ENCODE measurements at places on chromosomes 1 and 21.

DNA sequence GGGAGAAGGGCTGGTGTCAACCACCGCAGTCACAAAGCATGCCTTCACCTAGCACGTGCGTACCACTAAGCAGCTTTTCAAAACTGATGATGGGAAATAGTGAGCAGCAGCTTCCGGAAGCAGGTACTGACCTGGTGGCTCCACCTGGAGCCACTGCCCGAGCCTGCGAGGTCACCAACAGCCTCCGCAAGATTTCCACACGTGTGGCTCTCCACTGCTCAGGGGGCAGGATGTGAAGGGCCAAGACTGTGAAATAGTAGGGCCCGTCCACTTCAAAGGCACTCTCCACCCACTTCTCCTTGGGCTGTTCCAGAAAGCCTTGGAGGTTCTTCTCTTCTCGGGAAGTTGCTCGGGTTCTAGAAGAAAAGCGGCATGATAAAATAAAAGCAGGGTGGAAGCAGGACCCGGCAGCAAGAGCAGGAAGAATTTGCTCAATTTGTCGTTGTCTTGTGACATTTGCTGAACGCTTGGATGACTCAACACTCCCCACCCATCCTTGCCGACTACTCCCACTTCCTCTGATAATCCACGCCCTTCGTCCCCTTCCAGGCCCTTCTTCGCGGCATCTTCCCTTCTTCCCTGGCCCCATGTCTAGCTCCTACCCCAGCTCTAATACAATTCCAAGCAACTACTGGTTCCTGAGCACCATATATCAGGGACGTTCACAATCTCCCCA lies 124.9 kb upstream of the IFFO2 start:
- no peak for DNase-seq

DNA sequence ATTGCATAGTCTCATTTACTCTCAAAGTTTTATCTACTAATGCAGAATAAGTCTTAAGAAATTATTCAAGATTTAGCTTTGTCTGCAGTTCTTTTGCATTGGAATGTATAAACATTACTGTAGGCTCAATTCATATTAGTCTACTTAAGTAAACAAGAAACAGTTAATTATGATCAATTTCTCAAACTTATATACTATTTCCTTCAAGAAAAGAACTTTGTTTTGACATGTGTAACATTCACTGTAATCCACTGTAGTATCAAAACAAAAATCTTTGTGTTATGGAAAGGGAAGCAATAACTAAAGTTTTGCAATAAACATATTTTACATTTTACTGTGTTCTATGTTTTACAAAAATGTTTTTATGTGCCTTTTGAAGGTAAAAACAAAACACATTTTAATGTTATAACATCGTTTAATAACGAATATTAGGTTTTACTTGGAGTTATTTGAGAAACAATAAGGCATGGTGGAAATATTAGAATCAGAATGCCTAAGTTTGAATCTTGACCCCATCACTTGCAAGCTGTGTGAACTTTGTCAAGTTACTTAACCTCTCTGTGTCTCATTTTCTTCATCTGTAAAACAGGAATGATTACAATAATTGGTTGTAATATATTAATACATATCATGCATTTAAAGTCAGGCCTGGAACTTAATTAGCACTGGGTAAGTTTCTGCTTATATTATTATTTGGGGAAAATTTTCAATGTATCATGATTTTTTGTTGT lies 77.0 kb upstream of the DPH5 start:
- no peak for DNase-seq

- DNase-seq = no peak
Observed at GRCh38 chr1:111161843-111162487, 21.9 kb downstream of the CEPT1 start.

DNA sequence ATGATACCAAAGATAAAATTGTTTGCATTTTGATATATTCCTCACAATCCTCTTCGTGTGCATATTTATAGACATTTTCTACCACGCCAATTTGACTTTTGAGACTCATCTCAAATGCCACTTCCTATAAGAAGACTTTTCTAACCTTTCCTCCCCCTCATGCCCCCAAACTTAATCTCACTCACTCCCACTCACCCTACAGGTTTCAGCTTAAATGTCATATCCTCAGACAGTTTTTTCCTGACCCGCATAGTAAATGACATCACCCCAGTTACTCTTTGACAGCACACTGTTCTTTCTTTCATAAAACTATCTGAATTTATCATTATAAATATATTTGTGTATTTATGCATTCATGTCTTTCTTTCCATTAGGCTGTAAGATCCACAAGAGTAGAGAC lies 29.6 kb upstream of the RGS8 start:
- DNase-seq = no peak

DNA sequence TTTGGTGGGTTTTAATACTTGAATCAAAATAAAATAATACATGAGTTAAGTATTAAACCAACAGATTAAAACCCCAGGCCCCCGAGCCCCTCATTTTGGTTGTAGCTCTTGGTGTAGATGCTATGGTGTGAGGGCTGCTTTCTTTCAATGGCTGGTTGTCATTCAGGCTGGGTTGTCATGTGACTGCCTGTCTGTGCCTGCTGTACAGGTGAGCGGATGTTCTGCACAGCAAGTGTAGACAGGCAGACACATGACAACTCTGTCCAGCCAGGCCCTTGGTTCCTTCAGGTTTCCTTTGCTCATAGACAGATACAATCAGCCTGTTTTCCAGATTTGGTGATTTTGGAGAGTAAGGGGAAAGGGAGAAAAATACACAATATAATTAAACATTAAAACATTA lies 281.9 kb upstream of the C1orf105 start:
- peak; percentile 31 for DNase-seq

DNA sequence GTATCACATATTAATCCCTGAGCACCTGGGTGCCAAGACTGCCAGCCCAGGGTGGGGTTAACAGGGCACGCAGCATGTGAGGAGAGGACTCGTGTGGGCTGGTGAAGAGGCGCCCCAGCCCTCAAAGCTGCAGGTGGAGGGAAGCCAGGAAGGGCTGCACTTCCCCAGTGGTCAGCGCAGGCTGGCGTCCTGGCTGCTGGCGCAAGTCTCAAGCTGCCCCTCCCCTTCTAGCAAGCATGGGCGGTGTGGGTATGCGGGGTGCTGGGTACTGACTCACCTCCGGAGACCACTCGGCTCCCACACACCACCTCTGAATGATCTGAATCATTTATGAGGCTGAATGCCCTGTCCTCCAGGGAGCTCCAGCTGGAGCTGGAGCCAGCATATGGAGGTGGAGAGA lies 44.0 kb downstream of the EIF2D start:
- DNase-seq = no peak
